C1 segment of cervical spinal cord (tissue), 14 donors: ENCODE measurements at places on chromosomes 4 and X.

- DNase-seq, result no peak
Measured at GRCh38 chr4:104500442-104500841, 5.7 kb upstream of the CXXC4 start.

- DNase-seq, result no peak
Measured at GRCh38 chr4:22474636-22475310, 41.1 kb downstream of the ADGRA3 start.

GRCh38 chr4:25759101-25759500, 103.5 kb downstream of the SLC34A2 start:
- DNase-seq, result peak; percentile 16

DNA sequence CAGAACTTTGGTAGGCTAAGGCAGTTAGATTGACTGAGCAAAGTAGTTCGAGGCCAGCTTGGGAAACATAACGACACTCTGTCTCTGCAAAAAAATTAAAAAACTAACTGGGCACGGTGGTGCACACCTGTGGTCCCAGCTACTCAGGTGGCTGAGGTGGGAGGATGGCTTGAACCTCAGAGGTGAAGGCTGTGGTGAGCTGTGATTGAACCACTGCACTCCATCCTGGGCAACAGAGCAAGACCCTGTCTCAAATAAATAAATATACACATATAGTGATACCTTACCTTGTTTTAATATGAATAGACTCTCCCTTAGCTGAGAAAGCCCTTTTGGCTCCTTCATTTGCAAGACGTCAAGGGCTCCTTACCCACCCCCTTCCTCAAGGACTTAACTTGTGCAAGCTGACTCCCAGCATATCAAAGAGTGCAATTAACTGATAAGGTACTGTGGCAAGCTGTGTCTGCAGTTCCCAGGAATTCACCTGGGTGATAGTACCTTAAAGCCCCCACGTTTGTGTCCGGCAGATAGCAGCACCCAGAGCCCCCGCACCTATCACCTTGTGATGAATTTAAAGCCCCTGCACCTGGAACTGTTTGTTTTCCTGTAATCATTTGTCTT, 655.6 kb upstream of the GALNTL6 start:
- no peak for DNase-seq

DNA sequence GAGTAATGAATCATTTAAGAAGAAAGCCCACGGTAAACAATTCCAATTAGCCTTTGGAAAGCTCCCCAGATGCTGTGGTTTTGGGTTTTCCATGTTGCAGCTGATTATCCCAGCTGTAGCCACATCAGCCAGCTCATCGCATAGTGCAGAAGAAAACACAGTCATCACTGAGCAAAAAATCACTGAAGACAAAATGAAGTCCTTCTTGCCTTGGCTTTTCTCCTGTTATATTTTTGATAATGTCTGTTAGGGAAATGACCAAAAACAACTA, 193.0 kb upstream of the C1QTNF7 start:
- DNase-seq, result no peak

DNA sequence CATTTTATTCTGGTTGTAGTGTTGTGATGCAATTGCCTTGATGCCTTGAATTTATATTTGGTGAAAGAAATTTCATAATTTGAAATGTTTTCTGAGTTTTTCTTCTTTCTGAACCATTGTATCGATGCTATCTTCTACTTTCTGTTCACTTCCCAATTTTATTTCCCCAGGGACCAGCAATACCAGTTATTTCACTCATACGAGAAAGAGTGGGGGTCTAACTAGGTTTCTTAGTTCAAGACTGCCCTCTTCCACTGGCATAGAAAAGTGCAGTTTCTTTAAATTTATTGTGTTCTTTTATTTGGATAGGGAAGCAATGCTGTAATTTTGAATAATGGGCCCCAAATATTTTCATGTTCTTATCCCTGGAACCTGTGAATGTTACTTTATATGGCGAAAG, 544.0 kb upstream of the ADGRL3 start:
- DNase-seq, result no peak

DNA sequence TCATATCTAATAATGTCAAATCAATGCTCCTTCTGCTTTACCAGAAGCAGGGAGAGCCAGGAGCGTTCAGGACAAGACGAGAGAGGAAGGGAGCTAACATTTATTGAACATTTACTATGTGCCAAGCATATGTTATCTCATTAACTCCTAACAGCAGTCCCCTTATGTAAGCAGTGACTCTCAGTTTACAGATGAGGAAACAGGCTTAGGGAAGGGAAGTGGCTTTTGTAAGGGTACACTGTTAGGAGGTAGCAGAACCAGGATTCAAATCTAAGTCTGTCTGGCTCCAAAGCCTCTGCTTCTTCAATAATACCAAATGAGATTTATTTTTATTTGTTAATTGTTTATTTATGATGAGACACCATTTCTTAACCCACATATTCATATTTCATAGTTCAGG, 2.6 kb upstream of the STARD8 start:
- no peak for DNase-seq

- no peak for DNase-seq
Measured at GRCh38 chr4:187558391-187558790, 437.2 kb upstream of the ZFP42 start.

DNA sequence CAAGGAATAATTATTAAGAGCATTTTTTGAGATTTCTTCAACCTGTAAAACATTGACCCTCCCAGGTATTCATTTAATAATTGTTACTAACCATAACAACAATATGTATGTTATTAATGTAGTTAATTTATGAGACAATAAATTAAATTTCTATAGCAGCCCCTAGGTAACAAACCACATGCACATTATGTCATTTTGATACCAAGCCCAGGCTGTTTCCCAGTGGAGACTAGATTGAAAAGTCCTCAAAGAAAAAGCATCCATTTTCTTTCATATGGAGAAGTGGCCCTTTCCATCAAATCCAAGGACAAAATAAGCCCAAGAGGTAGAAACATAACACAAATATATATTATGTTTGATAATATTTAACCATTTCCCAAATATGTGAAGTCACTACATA, 104.3 kb upstream of the GK2 start:
- no peak for DNase-seq

DNA sequence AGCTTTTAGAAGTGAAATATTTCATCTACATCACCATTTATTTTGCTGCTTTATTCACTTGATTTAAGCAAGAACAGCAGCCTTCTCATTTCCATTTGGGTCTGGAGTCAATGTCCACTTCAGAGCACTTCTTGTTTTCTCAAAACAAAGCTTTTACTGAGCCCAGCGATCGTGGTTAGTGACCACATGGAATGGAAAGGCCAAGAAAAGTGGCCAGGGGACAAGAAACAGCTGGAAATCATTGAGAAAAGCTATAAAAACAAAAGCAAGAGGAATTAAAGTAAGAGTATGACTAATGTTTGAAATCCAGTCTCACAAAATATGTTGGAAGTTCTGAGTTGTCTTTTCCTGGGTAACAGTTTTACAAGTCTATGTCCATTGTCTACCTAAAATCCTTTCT, 328.4 kb upstream of the INTU start:
- DNase-seq, result no peak

DNA sequence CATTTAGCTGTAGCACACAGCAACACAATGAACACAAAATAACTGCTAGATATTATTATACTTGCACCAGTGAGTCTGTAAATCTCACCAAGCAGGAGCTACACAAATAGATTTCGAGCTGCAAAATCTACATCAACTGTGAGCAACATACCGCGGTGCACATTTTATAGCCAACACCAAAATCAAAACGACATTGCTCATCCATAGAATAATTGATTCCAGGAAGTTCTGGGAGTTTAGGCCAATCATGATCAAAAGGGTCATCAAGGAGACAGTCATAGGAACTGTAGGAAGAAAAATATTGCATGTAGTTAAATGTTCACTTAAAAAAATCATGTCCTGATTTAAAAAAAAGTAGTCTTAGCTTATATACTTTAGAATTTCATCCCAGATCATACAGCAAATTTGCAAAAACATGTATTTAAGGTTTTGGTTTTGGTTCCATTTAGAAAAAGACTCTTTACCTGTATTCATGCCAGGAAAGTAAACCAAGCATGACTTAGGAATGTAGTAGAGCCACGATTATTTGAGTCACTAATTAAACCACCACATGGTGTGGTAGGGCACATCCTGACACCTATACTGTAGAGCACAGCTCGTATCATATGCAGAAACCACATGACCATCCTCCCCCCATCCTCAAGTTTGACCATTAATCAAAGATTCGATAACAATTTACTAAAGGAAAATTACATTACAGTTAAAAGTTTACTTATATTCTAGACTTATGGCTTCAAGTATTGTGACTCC, 250.4 kb downstream of the ADAMTS3 start:
- DNase-seq, result no peak

DNA sequence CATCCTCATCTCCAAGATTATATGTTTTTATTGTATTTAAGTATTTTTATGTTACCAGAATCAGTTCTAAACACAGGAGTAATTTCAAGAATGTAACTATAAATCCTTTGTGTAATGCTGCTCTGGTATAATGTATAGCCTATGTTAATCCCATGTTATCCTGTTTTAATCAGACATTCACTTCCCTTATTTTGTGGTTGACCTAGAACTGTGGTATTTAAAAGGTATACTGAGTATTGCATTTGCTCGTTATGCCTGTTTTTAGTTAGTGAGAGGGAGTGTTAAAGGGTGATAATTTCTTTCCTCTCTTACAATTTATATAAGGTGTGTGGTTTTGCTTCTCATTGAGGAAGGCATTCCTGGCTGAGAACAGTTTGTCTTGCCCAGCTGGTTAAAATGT, 26.2 kb downstream of the MTM1 start:
- no peak for DNase-seq

DNA sequence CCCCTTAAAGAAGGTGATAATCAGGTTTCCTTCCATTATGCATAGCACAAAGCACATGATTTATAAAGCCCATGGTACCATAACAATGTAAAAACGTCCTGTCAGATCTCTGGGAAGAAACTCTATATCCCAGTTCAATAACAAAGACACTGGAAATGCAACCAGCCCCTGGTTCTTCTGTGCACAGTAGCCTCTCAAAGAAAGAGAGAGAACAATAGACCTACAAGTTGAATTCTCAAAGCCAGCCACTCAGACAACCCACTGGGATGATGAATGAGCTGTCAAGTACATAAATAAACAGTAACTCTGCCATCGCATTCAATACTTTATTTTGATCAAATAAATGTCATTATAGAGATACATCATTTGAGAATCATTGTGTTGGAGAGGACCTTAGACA, 400.1 kb upstream of the CPEB2 start:
- no peak for DNase-seq

DNA sequence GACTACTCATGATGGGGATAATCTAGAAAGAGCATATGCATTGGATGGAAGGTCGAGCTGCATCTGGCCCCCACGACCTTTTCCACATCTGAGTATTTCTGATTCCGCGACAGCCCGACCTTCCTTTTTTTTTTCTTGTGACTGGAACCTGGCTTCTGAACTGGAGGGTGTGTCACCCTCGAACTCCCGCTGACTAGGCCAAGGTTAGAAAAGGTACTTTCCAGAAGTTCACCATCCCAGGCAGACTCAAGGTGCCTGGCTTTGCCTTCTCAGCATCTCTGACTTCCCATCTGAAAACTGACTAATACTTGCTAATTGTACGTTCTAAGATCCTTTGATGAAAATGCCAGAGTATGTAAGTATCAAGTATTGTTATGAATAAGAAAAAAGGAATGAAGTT, 49.3 kb upstream of the CD40LG start:
- DNase-seq, result no peak
